ENCODE measurements at places on chromosomes 6 and 20.

DNA sequence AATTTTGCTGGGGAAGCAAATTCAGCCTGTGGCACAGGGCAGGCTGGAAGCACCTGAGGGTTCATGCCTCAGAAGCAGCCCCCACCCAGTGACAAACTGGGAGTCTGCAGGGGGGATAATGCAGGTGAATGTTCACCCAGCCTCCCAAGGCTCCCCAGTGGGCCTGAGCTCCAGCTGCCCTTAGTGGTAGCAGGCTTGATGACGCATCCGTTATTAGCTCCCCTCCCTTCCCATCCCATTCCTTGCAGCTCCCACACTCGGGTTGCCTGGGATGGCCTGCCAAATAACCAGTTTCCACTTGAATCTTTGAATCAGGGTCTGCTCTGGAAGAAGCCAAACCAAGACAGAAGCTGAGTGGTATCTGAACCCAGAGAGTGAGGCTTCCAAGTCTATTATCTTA, 15.8 kb downstream of the KCNK15 start:
- DNase-seq: no peak

DNA sequence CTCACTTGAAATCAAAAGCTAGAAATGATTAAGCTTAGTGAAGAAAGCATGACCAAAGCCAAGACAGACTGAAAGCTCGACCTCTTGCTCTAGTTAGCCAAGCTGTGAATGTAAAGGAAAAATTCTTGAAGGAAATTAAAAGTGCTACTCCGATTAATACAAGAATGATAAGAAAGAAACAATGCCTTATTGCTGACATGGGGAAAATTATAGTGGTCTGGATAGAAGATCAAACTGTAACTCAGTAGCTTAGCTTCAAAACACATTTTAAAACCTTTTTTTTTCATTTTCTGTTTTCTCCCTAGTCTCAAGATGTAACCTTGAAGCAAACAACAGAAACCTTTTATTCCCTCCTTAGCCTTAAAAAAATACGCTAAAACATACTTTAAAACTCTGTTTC, 11.4 kb upstream of the GJE1 start:
- DNase-seq: no peak

DNA sequence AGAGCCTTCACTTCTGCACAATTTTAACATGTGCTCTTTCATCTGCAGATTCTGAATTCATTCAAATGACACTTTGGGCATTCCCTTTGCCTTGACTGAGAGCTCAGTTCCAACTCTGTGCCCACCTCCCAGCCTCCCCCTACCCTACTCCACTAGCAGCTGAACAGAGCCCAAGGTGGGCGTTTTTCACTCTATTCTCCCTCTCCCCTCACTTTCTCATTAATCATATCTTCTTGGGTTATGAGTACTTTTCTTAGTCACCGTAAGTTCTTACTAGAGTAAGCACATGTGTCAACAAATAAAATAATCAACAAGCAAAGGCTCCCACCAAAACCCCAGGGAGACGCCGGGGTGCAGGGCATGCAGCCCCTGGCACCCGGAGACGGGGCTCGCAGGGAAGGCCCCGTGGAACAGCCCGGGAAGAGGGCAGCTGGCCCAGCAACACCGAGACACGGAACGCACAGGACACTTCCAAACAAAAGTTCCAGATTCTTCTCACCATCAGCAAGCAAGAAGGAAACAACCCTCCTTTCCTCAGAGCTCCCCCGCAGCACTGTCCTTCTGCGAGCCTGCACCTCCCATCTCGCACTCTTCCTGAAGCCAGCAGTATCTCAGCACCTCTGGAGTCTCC, 34.1 kb downstream of the TAF4 start:
- no peak for DNase-seq

GRCh38 chr6:33323623-33323948, 6.0 kb upstream of the ZBTB22 start:
- DNase-seq: no peak

DNA sequence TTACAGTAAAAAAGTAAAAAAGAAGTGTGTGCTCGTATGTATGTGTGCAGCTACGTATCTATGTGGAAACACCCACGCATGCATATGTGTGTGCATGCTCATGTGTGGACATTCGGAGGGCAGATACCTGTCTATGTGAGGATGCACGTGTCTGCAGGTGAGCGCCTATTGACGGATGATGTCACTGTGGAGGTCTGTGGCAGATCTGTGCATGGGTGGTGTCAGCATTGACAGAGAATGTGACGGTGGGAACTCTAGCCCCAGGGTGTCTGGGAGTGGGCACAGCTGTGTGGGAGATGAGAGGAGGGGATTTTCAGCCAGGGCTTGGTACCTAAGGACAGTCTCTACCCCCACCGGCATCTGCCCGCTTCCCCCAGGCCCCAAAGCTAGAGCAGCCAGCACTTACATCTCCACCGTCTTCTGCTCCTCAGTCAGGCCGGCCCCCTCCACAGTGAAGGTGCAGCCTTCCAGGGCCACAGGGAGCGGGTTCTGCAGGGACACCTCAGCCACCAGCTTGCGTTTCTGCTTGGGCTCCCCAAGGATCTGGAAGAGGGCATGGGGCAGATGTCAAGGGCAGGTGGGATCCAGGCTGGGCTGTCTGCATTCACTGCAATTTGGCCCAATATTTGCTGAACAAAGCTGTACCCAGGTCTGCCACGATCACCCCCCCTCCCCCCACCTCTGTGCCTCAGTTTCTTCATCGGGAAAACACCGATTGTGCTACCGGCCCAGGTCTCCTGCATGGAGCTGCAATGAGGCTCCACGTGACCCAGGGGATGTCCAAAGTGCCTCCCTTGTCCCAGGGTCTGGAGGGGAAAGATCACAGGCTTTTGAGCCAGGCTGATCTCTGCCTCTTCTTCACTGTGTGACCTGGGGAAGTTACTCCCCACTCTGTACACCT, 34.1 kb downstream of the TGM2 start:
- no peak for DNase-seq

- DNase-seq: no peak
These were observed 124.4 kb upstream of the AFDN start for GRCh38 chr6:167702241-167702827.

DNA sequence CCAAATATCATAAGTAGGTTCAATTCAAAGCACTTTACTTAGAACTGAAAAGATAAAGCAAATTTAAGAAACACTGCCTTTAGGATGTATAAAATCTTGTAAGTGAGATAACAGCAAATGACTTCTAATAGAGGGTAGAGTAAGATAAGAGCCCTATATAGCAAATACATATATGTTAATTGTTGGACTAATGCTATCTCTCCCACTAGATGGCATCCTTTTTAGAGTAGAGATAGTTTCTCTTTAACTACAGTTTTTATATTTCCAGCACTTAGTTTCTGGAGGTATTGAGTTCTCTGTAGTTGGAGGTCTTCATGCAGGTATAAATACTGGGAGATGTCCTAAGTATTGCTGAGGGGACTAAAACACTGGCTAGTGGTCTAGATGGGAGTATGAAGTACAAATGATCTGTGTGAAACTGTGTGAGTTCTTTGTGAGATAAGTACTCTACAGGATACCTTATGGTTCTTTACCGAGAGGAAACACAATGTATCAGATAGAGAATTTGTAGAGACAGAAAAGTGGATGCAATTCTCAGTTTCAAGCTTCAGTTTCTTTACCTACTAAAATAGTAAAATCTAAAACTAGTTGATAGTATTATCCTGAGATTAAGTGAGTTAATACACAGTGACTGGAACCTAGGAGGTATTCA, 399.3 kb downstream of the KHDRBS2 start:
- DNase-seq: no peak

- DNase-seq: no peak
These were observed 25.9 kb downstream of the YTHDF1 start for GRCh38 chr20:63189846-63190559.

DNA sequence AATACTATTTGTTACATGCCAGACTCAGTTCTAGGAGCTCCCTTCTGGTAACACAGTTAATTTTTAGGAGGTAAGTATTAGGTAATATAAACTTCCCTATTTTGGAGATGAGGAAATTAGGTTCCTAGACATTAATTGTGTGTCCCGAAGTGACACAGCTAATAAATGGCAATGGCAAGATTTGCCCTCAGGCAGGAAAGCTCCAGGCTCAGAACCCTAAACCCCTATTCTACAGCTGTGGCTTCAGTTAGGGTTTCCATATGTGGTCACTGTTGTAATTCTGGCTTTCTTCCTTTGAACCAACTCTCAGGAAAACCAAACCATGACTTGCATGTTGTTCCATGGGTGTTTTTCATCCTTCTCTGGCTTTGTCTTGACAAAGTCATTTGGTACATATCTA, 188.2 kb downstream of the PLCB1 start:
- no peak for DNase-seq

DNA sequence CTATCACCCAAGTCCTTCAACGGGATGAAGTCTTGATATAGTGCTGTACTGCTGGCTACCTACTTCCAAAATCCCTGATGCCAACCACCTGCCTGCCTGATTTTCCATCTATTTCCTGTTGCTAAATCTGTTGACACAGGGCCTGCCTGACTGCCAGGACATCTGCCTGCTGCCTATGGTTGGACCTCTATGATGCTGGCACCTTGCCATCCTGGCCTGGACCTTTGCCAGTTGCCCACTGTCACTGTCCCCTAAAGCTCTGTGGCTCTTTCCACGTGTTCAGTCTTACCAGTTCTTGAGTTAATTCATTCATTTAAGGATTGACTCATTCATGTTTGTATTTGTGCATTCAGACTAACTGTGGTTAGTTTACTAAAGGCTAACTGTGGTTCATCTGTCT, 9.2 kb upstream of the RGS17 start:
- no peak for DNase-seq

- DNase-seq: no peak
These were observed 76.0 kb downstream of the UNC5CL start for GRCh38 chr6:40963019-40963418.

DNA sequence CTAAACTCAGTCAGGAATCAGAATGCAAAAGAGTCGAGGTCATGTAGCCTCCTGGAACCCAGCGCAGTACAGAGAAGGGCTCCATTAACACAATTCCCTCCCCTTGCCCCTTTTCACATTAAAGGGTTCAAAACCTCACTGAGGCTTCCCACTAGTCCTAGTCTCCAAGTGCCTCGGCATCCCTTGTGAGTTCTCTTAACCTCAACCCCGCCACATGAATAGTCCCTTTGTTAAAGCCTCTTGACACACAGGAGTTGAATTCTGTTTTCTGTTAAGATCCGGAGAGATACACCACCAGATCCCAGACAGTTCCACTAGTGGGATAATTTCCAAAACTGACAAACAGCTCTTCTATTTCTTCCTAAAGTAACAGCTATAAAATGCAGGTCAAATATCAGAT, 17.8 kb downstream of the PTPRT start:
- DNase-seq: no peak

- DNase-seq: no peak
These were observed 21.5 kb upstream of the TMEM30A start for GRCh38 chr6:75306064-75306463.

- DNase-seq: no peak
These were observed 46.2 kb downstream of the PACRG start for GRCh38 chr6:162773996-162774395.

- no peak for DNase-seq
These were observed 3.2 kb upstream of the PLEKHG1 start for GRCh38 chr6:150596439-150596838.

DNA sequence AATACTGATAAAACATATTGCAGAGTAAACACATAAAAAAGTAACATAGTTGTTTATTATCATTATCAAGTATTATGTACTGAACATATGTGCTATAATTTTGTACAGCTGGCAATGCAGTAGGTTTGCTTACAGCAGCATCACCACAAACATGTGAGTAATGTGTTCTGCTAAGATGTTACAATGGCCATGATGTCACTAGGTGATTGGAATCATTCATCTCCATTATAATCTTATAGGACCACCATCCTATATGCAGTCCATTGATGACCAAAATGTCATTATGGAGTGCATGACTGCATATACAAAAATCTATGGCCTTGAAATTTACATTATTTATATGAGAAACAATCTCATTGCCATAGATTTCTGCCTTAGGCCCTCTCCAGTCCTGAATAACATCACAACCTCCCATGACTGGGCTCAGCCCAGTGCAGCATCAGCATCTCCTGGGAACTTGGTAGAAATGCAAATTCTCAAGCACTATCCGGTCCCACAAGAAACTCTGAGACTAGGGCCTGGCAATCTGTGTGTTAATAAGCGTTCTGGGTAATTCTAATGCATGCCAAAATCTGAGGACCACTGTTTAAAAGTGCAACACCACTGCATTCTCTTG, 352.0 kb upstream of the MARCKS start:
- DNase-seq: no peak

DNA sequence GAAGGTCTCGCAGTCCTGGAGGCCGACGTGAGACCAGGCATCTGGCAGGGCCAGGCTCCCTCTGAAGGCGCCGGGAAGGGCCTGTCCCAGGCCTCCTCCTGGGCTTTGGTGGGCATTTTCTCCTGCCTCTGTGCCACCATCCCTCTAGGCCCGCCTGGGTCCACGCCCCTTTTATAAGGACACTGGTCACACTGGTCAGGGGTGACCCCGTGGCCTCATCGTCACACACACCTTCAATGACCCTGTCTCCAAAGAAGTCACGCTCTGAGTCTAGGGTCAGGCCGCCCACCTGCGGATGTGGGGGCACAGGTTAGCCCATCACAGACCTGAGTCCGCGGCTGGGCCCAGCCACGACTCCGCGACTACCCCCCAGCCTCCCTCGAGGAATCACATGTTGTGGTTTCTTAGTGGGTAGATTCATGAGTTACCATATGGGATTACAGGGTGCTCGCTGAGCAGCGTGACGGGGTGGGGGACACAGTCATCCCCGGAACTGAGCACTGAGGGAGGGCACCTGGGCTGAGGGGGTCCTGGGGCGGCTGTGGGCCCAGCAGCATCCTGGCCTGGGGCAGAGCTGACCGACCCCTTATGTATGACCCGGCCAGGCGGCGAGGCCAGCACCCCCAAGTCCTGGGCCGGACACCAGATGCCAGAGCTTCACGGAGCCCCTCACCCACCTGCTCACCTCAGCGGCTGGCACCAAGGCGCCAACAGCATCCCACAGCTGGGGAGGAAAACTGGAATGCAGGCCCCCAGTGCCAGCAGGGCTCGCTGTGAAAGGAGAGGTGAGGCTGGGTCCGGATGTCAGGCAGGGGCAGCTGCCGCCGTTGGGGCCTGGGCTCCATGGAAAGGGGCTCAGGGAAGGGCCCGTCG, 115.9 kb downstream of the DLL1 start:
- DNase-seq: no peak

- no peak for DNase-seq
These were observed 164.0 kb upstream of the AGPAT4 start for GRCh38 chr6:161437851-161438250.

- DNase-seq: no peak
These were observed 172.2 kb upstream of the CENPW start for GRCh38 chr6:126167726-126168125.

DNA sequence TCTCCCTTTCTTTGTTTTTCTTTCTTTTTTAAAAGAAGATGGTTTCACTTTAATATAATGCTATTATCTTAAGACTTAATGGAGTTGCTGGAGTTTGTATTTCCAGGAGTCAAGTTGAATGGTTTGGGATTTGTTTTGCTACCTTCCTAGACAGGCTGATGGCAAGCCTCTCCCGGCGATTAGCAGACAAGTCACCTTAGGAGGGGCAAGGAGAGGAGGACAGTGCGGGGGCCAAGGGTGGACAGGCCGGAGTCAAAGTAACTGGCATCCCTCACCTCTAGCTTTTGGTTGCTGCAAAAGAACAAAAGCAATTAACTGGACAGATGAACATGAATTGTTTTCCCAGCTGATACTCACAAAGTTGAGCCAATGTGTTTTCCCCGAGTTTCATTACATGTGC, 57.1 kb downstream of the GMPR start:
- DNase-seq: no peak

- no peak for DNase-seq
These were observed 167.9 kb downstream of the ZDHHC14 start for GRCh38 chr6:157548635-157549467.

GRCh38 chr6:68838571-68838970, 203.5 kb downstream of the ADGRB3 start:
- DNase-seq: no peak

GRCh38 chr20:36794116-36794474, 20.5 kb upstream of the DSN1 start:
- DNase-seq: no peak
